Renal pelvis (tissue), 12 donors: ENCODE measurements at places on chromosomes 13 and 19. TPM values are rescaled to one million over a fixed set of nuclear protein-coding genes. Genes with fewer than 3 reads are reported as not detected.

DNA sequence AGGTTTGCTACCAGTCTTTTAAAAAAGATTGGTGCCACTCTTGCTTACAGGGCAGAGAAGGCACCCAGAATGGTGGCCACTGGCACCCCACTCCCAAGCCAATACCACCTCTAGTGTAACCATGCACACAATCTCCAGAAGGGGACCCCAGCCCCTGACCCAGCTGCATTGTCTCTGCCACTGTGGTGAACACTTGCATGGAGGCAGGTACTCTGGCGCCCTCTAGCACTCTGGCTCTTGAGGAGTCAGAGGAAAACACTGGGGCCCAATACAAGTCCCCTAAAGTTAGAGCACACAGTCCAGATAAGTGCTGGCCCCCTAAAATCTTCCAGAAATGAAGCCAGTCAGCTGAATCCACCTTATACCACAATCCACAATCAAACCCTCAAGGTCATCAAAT, 6.0 kb downstream of the ERVV-1 start:
- no peak for DNase-seq

FAM124A gene
- polyA plus RNA-seq, result 5.8 TPM

DNA sequence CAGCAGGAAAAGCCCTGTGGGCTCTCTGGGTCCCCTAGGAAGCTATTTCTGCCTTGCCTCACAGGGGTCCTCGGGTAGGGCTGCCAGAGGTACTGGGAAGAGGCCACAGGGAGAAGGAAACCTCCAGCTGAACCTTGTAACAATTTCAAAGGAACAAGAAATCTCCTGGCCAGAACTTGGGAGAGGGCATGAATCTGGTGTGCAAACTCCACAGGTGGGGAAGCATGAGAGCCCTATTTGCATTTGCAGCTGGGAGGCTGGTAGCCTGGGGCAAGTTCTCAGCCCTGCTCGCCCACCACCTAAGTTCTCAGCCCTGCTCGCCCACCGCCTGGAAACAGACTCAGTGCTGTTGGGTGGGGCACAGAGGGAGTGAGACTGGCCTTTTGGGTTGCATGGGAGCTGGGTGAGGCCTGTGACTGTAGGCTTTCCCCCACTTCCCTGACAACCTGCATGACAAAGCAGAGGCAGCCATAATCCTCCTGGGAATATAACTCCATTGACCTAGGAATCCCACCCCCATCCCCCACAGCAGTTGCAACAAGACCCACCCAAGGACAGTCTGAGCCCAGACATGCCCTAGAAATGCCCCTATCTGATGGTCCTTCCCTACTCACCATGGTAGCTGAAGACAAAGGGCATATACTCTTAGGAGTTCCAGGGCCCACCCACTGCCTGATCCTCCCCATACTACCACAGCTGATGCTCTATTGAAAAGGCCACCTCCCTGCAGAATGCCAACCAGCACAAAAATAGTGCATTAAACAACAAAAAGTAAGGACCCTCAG, 11.7 kb downstream of the UGGT2 start:
- no peak for DNase-seq

DNA sequence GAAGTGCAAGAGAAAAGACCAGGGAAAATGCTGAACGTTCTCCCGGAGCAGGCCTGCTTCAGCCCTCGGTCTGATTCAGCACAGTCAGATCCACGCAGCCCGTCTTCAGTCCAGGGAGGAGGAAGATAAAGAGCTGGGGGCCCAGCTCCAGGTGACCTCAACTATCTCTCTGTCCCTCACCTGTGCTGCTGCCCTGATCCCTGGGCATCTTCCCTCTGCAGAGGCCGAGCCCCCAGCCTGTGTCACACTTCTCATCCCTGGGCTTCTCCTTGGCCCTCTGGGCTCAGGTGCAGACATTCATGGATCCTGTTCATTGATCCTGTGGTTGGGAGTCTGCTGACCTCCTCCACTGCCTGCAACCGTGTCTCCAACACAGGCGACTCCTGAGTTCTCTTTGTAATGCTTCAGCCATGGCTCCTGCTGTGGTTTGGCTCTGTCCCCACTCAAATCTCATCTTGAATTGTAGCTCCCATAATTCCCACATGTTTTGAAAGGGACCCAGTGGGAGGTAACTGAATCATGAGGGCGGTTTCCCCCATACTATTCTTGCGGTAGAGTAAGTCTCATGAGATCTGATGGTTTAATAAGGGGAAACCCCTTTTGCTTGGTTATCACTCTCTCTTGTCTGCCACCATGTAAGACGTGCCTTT, 27.9 kb downstream of the COL4A2 start:
- no peak for DNase-seq

C19orf33 gene
- polyA plus RNA-seq, result 10.9 TPM

BCAM gene
- polyA plus RNA-seq, result 677 TPM

DAND5 gene
- polyA plus RNA-seq, result 0.06 TPM

DNA sequence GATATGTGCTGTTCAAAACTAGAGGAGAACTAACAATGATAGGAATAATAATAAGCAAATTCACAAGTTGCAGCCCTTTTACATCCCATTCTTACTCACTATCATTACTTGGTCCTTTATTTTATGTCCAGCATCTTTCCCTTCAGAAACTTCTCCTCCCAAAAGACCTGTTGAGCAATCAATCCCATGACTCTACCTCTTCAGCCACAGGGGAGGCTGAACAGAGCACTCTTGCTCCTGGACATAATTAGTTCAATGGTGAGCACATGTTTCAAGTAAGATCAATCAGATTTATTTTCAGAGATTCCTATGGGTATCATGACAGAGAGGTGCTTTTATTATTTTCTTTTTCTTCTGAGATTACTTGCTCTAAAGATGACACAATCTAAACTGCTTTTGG, 260.0 kb downstream of the COG6 start:
- no peak for DNase-seq

- DNase-seq, result no peak
Measured at GRCh38 chr13:100532090-100532766, 56.4 kb downstream of the GGACT start.

- no peak for DNase-seq
Measured at GRCh38 chr13:112652512-112653070, 37.2 kb upstream of the ATP11A start.

- DNase-seq, result no peak
Measured at GRCh38 chr13:97539651-97540610, 106.0 kb downstream of the RAP2A start.

- no peak for DNase-seq
Measured at GRCh38 chr13:26847281-26847680, 86.7 kb upstream of the GPR12 start.

NANOS2 gene
- polyA plus RNA-seq, result not detected

DNA sequence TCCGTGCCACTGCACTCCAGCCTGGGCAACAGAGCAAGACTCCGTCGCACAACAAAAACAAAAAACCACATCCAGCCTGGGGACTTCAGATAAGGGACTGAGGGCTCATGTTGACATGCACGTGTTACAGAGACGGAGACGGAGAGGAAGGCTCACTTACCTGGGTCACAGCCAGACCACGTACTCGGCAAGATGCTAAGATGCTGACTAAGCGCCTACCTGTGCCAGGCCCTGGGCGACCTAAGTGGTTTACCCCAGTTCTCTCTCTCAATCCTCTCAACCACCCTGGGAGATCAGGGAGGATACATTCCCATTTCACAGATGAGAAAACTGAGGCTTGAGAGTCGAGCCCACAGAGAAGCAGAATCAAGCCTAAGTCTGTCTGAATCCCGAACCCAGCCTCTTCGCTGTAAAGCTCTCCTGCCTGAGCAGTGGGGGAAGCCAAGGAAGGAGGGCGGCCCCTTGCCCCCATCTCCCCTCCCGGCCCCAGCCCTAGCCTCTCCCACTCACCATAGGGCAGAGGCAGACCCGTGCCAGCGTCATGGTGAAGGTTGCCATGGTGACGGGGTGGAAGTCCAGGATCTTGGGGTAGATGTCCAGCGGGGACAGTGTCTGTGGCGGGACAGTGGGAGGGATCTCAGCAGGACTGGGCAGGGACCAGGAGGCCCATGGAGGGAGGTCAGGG, 13.5 kb downstream of the ERCC2 start:
- no peak for DNase-seq

FAM216B gene
- polyA plus RNA-seq, result not detected

GRCh38 chr13:83325125-83325853, 557.0 kb downstream of the SLITRK1 start:
- no peak for DNase-seq

GRCh38 chr13:59677966-59678814, 485.5 kb downstream of the DIAPH3 start:
- no peak for DNase-seq
